ENCODE measurements at places on chromosomes 7 and 10.

- DNase-seq = no peak
These were observed 15.9 kb downstream of the TMEM209 start for GRCh38 chr7:130189343-130189742.

- no peak for DNase-seq
These were observed 91.2 kb upstream of the PAX2 start for GRCh38 chr10:100653957-100654781.

DNA sequence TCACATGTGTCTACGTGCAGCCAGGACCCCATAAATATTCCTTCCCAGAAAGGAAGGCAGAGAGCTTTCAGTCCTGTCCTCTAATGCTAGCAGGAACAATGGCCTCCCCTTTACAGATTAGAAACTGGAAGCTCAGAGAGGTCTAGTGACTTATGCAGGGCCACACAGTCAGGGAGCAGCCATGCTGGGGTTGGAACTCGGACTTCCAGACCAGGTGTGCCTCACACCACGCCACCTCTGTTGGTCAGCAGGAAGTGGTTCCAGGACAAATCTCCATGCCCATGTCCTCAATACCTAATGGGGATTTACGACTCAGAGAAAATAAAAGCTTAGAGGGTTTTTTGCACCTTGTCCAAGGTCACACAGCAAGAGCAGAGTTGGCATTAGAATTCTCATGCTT lies 378.9 kb downstream of the RPS24 start:
- DNase-seq = no peak

DNA sequence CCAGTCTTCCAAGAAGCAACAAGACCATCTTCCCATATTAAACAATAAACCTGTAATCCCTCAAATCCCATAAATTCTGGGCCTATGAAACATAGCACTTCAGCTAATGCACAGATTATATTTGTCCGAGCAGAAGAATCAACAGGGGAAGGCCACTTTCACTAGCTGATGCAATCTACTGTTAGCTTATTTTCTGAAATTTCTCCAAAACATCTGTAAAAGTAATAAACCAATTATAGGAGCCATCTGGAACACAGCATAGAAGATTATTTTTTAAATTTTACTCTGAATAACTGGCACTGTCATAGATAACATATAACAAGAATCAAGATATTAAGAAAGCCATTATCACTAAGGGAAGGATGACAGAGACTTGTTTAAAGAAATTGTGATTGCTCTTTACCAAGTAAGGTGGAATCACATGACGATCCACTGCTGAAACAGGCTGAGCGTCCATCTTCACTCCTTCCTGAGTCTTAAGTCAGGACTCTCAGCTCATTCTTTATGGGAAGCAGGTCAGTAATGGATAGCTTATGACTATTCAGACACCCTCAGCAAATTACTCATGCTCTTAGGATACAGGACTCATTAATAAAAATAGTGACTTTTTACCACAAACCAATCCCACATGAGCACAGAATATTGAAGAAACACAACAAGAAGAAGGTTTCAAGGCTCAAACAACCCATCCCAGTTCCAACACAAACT lies 719.5 kb downstream of the XPNPEP1 start:
- DNase-seq = no peak

- peak; percentile 10 for DNase-seq
These were observed 10.6 kb downstream of the LRIT2 start for GRCh38 chr10:84214612-84215235.

DNA sequence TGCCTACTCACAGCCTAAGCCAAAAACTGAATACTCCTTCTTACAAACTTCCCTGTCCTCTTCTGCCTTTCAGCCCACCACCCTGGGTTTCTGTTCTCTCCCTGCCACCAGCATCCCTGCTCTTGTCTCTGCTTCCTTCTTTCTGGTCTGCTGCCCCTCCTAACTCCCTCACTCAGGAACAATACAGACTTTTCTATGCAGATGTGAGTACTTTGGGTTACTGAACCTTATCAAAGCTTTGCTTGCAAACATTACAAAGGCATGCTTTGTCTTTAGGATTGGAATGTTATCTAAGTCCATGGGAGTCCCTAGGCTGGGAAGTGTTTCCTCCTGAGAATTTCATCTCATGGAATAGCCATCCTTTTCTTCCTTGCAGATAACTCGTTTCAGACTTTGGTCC lies 28.9 kb downstream of the CNNM1 start:
- DNase-seq = no peak

DNA sequence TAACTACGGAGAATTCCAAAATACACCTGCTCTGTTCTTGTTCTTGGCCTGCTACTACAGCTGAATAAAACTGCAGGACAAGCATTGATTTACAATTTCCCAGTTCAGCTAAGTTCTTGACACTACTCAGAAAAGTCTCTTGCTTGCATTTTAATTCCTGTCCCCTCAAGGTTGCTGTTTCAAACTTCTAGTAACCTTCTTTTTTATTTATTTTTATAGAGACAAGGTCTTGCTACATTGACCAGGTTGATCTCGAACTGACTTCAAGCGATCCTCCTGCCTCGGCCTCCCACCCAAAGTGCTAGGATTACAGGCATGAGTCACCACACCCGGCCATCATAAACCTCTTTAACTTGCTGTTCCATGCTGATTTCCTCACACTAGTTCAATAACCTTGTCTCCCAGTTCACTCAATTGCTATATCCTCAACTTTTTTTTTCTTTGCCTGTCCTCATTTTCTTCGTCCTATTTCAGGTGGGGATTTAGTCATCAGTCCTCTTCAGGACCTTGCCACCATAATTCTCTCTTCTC lies 79.9 kb downstream of the ARHGAP21 start:
- DNase-seq = peak; percentile 24

DNA sequence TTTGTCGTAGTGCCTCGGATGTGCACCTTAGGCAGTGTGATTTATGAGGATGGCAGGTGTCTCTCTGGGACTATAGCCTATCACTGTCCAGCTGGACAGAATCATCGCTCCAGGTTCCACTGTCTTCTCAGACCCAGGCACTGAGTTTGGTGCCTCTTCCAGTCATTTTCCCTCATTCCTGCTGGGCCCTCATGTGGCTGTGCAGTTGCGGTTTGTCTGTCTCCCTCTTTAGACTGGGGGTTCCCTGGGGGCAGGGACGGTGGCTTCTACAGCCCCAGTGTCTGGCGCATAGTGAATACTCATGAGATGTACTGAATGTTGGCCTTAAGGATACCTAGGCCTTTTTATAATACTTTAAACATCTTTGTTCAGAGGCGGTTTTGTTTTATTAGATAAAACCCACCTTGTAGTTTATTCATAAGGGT lies 28.9 kb downstream of the CCM2 start:
- no peak for DNase-seq

DNA sequence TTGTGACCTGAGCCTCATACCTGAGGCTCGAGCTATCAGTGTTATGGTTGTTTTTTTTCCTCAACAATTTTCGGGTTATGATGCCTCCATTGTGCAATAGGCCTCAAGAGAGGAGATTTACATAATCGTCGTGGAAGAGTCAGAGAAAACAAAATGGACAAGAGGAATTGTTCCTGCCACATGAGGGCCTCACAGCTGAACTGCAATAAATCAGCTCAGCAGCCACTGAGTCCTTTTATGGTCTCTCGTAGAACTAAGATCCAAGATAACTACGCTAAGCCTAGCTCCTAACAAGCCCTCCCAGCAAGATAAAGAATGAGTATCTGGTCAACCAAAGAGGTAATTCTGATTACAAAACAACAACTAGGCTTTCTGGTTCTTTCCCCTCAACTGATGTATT lies 336.8 kb downstream of the WDR11 start:
- no peak for DNase-seq

DNA sequence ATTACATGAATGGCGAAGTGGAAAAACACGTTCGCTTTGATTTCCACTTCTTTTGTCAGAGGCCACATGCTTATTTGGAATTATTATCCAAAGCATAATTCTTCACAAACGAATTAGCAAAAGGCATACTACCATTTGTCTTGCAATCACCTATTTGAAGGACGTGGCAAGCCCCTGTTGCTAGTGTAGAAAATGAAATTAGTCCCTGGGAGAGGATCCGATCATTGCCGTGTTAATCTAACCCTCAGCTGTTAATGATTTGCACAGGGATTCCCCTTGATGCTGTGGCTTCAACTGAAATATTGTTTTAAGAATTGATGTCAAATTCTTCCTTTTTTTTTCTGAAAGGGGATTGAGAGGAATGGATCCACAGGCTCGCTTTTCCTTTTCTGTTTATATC lies 4.6 kb downstream of the AGMO start:
- no peak for DNase-seq

DNA sequence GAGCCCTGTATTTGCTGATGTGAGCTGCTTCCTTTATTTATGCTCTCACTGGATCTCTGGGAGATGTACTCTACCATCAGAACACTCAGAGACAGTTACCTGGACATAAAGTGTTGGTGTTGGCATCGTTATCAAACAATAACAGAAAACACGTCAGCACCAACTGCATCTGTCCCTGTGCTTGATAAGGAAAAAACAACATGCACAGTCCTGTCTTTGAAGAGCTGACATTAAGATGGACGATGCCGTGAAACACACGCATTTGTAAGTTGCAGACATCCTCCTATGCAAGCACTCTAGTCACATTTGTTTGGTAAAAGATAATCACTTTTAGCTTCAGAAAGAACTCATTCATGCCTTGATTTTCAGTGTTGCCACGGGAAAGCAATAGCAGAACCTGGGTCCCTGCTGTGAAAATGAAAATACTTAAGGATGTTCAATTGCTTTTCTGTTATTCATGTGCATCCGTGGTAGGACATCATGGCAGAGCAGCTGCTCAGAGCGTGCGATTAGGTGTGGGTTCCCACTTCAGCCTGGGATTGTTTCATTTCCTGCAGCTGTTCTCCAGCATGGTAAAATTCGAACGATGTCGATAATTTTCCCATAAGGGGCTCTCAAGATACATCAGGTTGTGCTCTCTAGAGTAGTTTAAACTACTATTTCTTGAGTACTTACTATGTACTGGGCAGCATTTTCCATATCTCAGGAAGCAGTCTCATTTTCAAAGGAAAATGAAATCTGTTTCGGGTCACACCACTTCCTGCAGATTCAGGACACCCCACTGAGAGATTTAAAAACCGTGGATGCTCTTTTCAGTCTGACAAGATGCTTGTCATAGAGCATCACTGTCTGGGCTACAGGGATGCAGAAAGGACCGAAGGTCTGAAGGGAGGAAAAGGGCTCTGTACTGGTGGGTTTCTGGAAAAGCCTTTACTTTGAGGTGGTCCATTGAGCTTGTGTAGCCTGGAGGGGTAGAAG lies 248.7 kb downstream of the CAMK1D start:
- no peak for DNase-seq

GRCh38 chr7:47416492-47417480 lies 165.1 kb downstream of the TNS3 start:
- DNase-seq = no peak

DNA sequence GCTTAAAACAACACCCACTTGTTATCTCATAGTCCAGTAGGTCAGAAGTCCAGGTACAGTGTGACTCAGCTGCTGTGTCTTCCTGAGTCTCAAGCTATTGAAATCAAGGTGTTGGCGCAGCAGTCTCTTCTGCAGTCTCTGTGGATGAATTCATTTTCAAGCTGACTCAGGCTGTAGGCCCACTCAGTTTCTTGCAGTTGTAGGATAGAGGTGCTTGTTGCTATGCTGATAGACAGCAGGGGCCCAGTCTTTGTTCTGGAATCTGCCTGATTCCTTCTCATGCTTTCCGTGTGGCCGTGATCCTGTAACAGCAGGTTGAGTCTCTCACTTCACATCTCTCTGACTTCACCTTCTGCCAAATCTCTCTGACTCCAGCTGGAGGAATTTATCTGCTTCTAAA lies 400.4 kb upstream of the POM121L12 start:
- no peak for DNase-seq

GRCh38 chr7:106915873-106916272 lies 50.8 kb downstream of the PIK3CG start:
- DNase-seq = no peak

GRCh38 chr7:149564340-149565095 lies 66.9 kb upstream of the ZNF746 start:
- DNase-seq = no peak

GRCh38 chr10:93518531-93518930 lies 22.1 kb downstream of the CEP55 start:
- no peak for DNase-seq

Data from HCT116 (cell line).